ENCODE measurements at places on chromosomes 1 and 21.

DNA sequence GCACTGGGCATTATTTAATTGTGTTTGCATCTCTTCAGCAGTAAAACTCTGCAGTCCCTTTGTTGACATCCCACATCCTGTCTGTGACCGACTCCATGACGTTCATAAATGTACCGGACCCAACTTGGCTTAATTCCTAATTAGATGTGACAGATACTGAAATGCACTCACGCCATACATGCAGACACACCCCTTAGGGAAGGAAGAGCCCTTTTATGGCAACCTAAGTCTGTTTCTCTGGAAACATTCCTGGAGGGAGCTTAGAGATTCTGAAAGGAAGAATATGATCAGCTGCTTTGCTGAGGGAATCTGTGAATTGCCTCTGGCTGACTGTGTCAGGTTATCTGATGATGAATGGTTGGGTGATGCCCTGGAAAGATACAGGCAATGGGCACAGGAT lies 33.4 kb downstream of the ADAMTS5 start:
- no peak for ATAC-seq

- no peak for ATAC-seq
Measured at GRCh38 chr1:118335331-118335732, 150.3 kb upstream of the SPAG17 start.

DNA sequence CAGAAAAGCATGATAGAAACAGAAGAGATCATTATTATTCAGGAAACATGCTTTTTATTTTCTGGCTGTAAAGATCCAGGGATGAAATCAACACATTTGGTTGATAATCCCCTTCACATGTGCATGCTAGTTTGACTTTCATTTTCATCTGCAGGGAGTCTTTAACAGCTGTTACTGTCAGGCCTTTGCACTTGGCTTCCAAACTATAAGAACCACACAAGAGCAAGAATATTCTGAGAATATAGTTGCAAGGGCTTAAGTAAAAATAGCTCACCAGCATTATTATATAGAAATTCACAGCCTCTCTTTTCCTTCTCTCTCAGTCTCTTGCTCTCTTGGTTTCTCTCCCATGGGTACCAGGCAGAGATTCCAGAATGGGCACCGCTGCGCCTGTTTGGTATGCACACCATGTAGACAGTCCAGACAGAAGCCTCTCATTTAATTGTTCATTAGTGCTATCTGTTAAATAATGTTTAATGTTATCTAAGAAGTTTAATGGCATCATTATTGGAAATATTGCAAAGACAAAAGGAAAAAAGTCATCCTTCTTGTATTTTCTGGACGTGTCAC lies 622.3 kb upstream of the PLXNA2 start:
- ATAC-seq, result no peak

- ATAC-seq, result no peak
Measured at GRCh38 chr1:118841521-118841920, 146.6 kb downstream of the TBX15 start.

DNA sequence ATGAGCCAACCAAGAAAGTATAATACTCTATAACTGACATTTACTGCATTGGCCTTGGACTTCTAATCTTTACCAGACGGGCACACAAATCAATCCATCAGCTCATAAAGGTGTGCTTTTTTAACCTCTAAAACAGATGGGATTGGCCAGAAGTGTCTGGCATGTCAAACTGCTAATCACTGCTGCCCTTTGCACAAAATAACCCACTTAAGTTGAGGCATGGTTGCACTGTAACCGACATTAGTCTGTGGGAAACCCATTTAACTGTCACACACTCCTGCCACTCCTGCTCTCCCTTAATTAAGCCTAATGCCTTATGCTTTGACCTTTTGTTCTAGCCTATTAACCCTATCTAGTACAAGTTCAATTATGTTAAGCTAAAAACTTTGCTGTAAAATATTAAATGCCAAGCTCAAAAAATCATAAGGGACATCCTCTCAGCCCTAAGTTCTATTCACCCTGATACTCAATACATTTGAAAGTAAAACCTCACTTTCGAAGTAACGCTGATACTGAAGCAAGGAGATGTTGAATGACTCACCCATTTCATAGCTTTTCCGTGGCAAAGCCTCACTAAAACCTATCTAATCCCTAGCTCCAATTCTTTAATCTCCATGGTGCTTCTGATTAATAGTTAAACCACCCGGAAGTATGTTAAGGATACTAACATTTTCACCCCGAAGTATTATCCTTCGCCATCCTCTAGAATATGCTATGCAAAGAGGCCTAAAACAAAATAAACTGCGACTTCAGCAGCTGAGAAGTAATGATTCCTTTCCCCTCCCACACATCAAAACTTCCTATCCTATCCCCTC lies 12.9 kb downstream of the NRIP1 start:
- ATAC-seq, result peak; percentile 87

GRCh38 chr1:112887599-112888283 lies 68.3 kb downstream of the SLC16A1 start:
- no peak for ATAC-seq

DNA sequence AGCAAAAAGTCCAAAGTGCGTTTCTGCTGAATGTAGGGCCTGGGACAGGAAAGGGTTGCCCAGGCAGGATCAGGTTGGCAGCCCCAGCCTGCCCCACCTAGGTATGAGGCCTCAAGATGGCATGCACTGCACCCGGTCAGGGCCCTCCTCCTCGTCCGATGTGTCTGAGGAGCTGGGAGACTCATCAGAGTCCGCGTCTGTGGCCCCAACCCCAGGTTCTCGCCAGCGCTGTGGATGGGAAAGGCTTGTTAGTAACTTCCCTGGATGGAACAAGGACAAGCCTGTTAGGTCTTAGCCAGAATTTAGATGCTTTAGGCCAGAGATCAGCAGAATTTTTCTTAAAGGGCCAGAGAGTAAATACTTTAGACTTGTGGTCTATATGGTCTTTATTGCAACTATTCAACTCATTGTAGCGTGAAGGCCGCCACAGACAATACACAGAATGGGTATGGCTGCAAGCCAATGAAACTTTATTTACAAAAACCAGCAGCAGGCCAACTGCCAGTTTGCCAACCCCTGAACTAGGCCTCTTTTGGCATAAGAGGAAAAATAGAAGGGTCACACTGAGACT lies 12.4 kb downstream of the PEA15 start:
- no peak for ATAC-seq

DNA sequence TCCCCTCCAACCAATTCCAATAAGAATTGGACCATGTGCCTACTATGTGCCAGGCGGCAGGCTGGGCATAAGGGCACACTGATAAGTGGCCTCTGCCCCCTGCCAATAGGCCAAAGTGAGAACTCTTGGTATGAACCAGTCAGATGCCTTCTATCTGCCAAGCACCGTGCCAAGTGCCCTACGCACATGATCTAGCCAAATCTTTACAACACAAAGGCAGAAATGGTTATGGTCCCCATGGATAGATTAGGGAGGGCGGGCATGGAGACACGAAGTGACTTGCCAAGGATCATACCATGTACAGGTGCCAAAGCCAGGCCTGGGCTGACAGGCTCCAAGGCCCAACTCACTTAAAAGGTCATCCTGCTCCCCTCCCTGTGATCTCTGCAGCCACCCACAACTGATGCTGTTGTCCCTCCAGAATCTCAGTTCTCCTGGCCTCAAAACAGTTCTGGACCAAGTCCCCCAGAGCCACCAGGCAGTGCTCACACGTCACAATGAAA lies 32.1 kb downstream of the CASZ1 start:
- ATAC-seq, result no peak

- ATAC-seq, result no peak
Measured at GRCh38 chr1:177922209-177922608, 47.6 kb downstream of the SEC16B start.

- no peak for ATAC-seq
Measured at GRCh38 chr1:82921759-82922158, 1077.2 kb downstream of the TTLL7 start.

GRCh38 chr1:145784409-145784808 lies 39.5 kb downstream of the RNF115 start:
- no peak for ATAC-seq

- ATAC-seq, result peak; percentile 64
Measured at GRCh38 chr1:39214998-39215873, 10.7 kb downstream of the MACF1 start.

- no peak for ATAC-seq
Measured at GRCh38 chr1:41733021-41733420, 185.7 kb downstream of the HIVEP3 start.

- no peak for ATAC-seq
Measured at GRCh38 chr1:66339944-66340343, 194.0 kb upstream of the SGIP1 start.

GRCh38 chr21:45014747-45015468 lies 59.5 kb upstream of the ADARB1 start:
- no peak for ATAC-seq

DNA sequence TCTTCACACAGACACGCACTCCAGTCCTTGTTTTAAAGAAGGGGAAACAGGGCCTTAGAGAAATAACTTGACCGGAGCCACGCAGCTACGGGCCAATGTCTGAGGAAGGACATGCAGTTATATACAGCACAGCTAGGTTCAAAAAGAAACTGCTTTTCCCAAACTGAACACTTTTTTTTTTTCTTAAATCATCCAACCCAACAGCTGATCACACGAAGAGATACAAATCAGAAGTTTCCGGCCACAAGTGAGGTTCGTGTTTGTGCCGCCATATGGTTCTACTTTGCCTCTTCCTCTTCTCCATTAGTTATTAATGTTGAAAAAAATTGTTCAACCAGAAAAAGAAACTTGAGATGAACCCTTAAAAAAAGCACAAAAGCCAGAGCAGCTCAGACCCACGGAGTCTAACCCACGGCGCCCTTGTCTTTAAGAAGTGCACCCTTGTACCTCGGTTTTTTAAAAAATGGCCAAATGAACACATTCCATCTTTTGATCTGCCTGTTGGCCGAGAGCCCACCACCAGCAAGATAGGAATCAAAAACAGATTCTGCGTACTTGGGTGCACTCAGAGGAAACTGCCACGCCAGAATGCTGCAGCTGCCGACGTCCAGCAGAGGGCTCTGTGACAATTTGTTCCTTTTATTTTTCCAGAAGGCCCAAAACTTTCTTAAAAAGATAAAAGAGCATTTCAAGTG lies 78.9 kb downstream of the SLC66A1 start:
- ATAC-seq, result peak; percentile 67

GRCh38 chr1:59427784-59428183 lies 130.9 kb downstream of the FGGY start:
- ATAC-seq, result no peak
